ENCODE measurements at places on chromosomes 5 and 9. TPM values are rescaled to one million over a fixed set of nuclear protein-coding genes. Genes with fewer than 3 reads are reported as not detected.
A peak's percentile ranks its signal among the peaks of the same experiment; 100 is the strongest.

- no peak for DNase-seq
- no peaks in the 10 kb centered on the region for H3K27me3 ChIP-seq
- no peak overlapping the region for H3K4me3 ChIP-seq
- H3K36me3 ChIP-seq = no peaks in the 10 kb centered on the region
- no peak overlapping the region for H3K27ac ChIP-seq
Measured at GRCh38 chr9:107971241-107971640, 481.7 kb upstream of the KLF4 start.

- no peaks in the 10 kb centered on the region for H3K36me3 ChIP-seq
- H3K27ac ChIP-seq = no peak overlapping the region
- no peak overlapping the region for H3K4me3 ChIP-seq
- no peaks in the 10 kb centered on the region for H3K27me3 ChIP-seq
Measured at GRCh38 chr9:32351845-32352244, 32.6 kb upstream of the ACO1 start.

DNA sequence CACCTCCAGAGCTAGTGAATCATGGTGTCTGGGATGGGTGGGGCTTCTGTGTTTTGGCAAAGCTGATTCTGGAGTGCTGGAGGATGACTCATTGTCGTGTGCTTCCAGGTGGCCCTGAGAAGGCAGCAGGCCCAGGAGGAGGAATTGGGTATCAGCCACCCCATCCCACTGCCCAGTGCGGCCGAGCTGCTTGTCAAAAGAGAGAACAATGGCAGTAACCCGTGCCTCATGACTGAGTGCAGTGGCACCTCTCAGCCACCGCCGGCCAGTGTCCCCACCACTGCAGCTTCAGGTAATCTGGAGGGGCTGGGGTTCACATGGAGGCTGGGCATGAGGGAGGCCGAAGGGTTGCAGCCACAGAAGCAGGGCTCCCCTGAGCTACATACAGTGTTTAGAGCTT, 5.4 kb downstream of the DMRT1 start:
- no peak overlapping the region for H3K27ac ChIP-seq
- H3K27me3 ChIP-seq = peaks cover 67% of the 10 kb centered on the region
- no peak for DNase-seq
- H3K36me3 ChIP-seq = no peaks in the 10 kb centered on the region

DNA sequence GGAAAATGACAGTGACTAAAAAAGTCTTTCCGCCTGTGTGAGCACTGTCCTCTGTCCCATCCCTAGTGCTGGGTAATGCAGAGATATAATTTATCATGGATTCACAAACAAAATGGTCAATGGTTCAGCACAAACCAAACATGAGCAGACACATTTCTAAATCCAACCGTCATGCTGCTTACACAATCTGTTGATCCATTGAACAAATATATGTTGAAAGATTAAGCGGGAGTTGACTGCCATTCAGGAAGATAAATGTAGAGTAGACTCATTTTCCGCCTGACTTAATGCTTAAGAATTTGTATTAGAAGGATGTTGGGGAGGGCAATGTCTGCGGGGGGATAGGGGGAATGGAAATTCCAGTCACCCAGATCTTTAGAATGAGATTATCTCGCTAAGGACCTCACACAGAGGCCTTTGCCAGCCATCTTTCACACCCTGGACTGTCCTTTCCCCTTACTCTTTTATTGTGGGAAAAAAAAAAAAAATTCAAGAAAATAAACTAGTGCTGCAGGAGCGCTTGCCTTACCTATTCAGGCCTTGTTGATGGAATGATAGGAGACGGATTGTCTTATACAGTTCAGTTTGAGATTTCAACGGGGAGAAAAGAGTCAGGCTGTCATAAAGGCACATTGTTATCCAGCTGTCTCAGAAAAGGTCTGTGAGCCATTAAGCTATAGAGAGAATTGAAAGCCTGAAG, 153.7 kb downstream of the TLE1 start:
- H3K27me3 ChIP-seq = no peaks in the 10 kb centered on the region
- no peak for DNase-seq
- no peaks in the 10 kb centered on the region for H3K4me1 ChIP-seq
- H3K4me3 ChIP-seq = no peak overlapping the region

DNA sequence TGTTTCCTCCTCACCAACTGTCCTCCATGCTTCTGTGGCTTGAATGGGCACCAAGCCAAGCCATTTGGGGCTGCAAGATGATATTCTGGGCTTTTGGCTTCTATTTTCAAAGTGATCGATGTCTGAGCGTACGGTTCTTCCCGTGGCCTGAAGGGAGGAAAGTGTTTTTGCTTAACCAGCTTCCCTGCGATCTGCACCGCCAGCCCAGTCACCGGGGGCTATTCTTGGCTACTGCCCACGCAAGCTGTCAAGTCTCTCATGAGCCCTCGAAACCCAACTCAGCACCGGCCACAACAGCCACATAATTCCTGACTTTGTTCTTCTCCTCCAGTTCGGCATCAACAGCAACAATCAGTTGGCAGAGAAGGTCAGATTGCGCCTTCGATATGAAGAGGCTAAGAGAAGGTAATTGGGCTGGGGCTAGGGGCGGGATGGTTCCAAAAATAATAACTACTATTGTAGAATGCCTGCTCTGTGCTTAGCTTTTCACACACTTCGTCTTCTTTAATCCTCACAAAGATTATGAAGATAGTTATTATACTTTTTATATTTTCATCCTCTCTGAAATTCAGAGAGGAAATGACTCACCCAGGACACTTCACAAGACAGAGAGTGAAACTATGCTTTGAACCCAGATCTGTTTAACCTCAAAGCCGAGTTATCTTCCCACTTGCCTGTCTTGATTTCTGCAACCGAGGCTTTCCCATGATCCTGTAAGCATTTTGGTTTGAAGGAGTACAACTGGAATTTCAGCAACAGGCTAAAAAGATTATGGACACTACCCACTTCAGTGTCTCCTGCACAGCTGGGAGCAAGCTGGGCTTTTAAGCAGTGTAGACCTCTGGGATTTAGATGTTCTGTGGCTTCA, 76.4 kb upstream of the RARS1 start:
- no peaks in the 10 kb centered on the region for H3K27me3 ChIP-seq
- DNase-seq = no peak
- H3K4me1 ChIP-seq = no peaks in the 10 kb centered on the region

DNA sequence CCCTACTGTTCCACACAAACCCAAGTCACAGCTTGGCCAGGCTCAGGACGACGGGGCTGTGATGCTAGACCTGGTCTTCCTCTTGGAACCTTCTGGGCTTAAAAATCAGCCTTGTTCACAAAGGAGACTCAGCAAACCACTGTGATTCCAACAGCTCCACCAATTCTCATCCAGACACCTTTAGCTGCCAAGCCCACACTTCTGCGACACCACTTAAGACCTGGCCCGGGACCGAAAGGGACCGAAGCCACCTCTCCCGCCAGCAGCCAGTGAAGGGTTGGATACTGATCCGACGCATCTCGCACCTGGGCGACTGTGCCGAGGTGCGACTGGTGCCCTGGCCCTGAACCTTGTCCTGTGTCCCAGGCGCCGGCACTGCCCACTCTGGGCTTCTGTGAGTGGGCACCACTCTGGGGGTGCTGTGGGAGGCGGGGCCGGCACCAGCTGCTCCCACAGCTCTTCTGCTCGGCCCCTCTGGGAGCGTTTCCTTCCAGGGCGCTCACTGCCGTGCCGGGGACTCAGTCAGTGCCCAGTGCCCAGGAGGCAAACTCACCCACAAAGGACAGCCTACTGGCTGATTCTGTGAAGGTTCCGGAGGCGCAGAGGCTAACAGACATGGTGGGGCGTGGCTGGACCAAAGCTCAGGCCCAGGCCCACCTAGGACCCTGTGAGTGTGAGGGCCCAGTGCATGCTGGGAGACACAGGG, 50.9 kb downstream of the EXD3 start:
- no peak overlapping the region for H3K27ac ChIP-seq
- no peaks in the 10 kb centered on the region for H3K36me3 ChIP-seq
- no peak overlapping the region for H3K4me3 ChIP-seq
- H3K27me3 ChIP-seq = no peaks in the 10 kb centered on the region
- no peaks in the 10 kb centered on the region for H3K4me1 ChIP-seq
- no peak for DNase-seq

DNA sequence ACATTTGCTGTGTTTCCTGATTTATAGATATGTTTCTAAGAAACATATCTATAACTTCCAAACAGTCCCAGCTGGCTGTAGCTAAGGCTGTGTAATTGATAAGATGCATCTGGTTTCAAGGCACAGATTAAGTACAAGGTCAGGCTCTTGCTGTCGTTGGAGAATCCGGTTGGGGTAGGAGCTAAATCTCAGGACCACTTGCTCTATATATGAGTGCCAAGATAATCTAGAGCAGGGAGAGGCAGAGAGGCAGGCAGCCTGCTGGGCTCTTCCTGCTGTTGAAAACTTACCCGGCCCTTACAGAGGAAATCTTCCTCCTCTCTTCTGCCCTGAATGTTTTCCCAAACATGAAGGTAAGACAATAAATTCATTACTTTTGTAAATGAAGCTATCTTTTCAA, at the start of gene C7:
Gene C7, plus strand, starts transcription at position 234 of the 400 bp plus-strand sequence. Its CDS starts 114 bp downstream, at position 348.
- H3K27me3 ChIP-seq = no peaks in the 10 kb centered on the region
- peak within 1 kb of the TSS; percentile 67 for H3K27ac ChIP-seq
- H3K36me3 ChIP-seq = no peaks in the 10 kb centered on the region
- H3K4me3 ChIP-seq = peak within 1 kb of the TSS; percentile 43
- peaks cover 9% of the 10 kb centered on the region for H3K4me1 ChIP-seq

DNA sequence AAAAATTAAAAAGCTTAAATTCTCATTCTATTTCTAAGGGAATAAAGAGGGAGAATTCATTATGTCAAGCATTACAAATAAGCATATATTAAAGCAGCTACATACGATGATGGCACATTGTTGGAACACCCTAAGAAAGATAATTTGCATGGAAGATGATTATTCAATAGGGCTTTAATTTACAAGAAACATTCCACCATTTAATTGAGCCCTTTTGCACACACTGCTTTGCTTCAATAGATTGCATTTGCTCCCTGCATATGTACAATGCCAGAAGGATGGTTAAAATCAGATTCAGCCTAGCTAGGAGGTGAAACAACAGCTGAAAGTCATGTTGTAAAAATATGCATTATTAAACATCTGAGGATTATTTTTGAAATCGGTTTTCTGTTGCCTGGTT, 21.8 kb downstream of the KIAA1958 start:
- H3K27ac ChIP-seq = no peak overlapping the region
- no peaks in the 10 kb centered on the region for H3K27me3 ChIP-seq
- no peaks in the 10 kb centered on the region for H3K4me1 ChIP-seq
- no peak overlapping the region for H3K4me3 ChIP-seq

DNA sequence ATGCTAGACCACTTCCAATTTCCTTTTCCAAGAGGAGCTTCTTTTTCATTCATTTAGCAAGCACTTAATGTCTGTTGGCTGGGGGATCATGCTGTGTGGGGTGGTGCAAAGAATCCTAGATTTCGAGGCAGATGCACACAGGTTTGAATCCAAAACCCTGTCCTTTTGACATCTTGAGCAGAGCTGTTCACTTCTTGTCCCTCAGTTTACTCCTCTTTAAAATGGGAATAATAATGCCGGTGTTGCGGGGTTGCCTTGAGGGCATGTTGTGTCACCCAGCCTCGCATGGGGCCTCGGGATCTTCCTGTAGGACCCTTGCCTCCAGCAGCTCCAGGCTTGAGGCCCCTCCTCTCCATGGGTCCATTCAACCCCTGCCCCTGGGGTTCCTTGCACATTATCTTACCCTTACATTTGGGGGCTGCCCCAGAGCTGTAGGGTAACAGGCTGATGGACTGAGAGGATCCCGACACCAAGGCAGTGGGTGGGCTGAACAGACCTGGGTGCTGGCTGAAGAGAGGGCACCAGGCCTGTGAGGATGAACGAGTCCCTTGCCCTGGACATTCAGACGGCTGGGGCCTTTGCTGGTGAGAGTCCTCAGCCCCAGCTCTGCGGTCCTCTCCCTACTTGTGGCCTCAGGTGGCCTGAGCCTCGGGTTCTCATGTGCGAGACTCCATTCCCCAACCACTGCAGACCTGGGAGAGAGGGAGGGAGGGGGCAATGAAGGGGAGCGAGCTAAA, 145.8 kb downstream of the BARX1 start:
- no peak overlapping the region for H3K27ac ChIP-seq
- no peaks in the 10 kb centered on the region for H3K36me3 ChIP-seq
- H3K4me1 ChIP-seq = no peaks in the 10 kb centered on the region
- no peaks in the 10 kb centered on the region for H3K27me3 ChIP-seq
- H3K4me3 ChIP-seq = no peak overlapping the region

DNA sequence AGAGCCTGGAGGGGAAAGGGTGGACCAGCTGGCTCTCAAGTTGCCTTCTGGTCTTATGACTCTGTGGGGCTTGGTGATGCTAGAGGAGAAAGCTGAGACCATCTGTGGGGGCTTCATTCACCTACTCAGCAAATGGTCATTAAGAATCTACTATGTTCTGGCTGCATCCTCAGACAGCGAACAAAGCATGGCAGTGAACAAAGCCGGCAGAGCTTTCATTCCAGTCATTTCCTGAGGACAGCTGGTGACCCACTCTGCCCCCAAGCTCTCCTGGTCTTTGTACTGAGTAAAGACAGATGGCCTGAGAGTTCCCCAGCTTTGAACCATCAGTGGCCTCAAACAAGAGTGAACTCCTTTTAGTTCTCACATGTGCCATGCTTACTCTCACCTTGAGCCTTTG, 48.0 kb downstream of the FGF1 start:
- no peaks in the 10 kb centered on the region for H3K27me3 ChIP-seq
- H3K36me3 ChIP-seq = no peaks in the 10 kb centered on the region
- H3K27ac ChIP-seq = no peak overlapping the region
- no peak overlapping the region for H3K4me3 ChIP-seq
- H3K4me1 ChIP-seq = no peaks in the 10 kb centered on the region
- no peak for DNase-seq

- H3K4me1 ChIP-seq = peaks cover 56% of the 10 kb centered on the region
- H3K36me3 ChIP-seq = peaks cover 24% of the 10 kb centered on the region
- DNase-seq = no peak
- no peak overlapping the region for H3K27ac ChIP-seq
- no peak overlapping the region for H3K4me3 ChIP-seq
Measured at GRCh38 chr9:109101202-109101595, 18.5 kb downstream of the TMEM245 start.

DNA sequence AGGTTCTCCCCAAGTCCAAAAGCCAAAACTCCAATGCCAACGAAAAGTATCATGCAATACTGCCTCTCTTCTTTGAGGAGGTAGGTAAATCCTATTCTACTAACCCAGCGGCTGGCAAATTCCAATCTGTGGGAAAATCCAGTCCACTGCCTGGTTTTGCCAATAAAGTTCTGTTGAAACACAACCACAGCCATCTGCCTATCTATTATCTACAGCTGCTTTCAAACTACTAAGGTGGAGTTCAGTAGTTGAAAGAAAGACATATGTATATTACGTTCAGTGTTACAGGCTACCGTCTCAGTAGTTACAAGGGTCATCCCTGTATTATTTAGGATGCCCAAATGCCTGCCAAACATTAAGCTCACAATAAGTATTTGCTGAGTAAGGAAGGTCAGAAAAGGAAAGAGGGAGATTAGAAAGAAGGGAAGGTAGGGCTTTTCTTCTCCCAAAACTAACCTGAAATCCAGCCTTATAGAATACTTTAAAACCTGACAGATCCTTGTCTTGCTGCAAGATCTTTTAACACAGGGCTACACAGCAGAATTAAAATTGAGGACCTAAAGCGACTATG, 16.2 kb downstream of the ARL15 start:
- H3K36me3 ChIP-seq = no peaks in the 10 kb centered on the region
- H3K27ac ChIP-seq = no peak overlapping the region
- H3K27me3 ChIP-seq = no peaks in the 10 kb centered on the region
- no peak overlapping the region for H3K4me3 ChIP-seq
- DNase-seq = no peak
- peaks cover 22% of the 10 kb centered on the region for H3K4me1 ChIP-seq

Gene ASS1
- 96.0 TPM for total RNA-seq

Gene C9orf50
- not detected for total RNA-seq

Gene PCDHB14
- total RNA-seq = 3.0 TPM

Gene SOWAHA
- not detected for total RNA-seq

Gene CCL27
- not detected for total RNA-seq

Gene KCNV2
- not detected for total RNA-seq

Gene STK10
- total RNA-seq = 56.9 TPM

All from upper lobe of right lung (tissue), 1 donor.